T-helper 2 cell (primary cell): ENCODE measurements at places on chromosomes 7 and 10.

- no peak for DNase-seq
Measured at GRCh38 chr7:73830681-73831583, at the start of gene CLDN4. Gene CLDN4, plus strand, starts transcription at chr7:73830996. Its CDS starts 206 bp downstream, at chr7:73831202.

DNA sequence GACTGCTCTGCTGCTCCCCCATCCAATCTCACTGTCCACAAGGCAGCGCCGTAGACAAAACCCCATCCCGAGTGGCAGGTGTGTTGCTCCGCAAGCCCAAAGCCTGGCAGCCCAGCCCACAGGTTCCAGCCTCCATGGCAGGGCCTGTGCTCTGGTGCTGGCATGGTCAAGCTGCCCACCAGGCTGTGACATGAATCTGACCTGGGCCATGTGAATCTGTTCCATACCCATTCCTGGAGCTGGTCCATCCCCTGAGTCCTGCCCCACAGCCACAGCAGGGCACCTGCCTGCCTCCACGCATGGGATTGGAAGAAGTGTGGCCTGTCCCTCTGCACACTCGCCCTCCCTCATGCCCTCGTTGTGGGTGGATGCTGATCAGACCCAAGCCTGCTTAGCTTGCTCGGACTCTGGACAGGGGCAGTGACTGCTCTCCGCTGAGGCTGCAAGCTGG is 128.8 kb downstream of the PTPN20 start:
- no peak for DNase-seq

DNA sequence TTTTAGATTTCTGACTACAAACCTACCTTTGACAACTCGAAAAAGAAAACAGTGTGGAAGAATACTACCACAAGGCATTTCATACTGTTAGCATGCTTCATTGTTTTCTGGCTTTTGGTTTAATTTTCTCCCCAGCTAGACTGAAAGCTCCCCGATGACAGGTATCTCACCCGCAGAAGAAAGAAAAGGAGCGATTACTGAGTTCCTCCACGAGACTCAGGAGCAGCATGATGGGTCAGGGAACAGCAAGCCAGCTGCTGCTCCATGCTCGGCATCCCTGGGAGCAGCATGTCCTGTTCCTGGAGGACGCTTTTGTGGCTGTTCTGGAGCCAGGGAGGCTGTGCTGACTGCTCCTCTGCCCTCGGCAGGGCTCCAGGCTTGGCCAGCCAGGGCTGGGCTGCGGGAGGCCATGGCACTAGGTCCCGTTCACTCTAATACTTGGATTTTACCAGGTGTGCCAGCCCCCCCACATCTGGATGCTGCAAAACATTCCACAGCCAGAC is 133.4 kb downstream of the PRKAG2 start:
- no peak for DNase-seq

DNA sequence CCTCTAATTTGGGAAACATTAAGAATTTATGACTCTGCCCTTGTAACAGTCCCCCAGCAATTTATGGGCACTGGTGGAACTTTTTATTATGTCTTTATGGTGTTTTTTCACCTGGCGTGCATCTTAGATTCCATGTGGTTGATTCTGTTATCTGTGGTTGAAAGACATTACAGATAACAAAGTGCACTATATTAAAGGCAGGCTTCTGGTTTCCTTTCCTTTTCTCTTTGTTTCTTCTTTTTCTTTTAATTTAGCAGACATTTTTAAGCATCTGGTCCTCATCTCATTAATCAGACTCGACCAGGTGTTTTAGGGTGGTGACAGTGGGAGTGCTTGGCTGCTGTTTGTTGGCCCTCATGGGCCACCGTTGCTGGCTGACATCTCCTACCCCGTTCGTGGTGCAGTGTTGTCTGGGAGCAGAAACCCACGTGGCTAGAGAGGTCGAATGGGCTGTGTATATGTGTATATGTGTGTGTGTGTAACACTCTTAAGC is 77.4 kb downstream of the LRMDA start:
- no peak for DNase-seq

DNA sequence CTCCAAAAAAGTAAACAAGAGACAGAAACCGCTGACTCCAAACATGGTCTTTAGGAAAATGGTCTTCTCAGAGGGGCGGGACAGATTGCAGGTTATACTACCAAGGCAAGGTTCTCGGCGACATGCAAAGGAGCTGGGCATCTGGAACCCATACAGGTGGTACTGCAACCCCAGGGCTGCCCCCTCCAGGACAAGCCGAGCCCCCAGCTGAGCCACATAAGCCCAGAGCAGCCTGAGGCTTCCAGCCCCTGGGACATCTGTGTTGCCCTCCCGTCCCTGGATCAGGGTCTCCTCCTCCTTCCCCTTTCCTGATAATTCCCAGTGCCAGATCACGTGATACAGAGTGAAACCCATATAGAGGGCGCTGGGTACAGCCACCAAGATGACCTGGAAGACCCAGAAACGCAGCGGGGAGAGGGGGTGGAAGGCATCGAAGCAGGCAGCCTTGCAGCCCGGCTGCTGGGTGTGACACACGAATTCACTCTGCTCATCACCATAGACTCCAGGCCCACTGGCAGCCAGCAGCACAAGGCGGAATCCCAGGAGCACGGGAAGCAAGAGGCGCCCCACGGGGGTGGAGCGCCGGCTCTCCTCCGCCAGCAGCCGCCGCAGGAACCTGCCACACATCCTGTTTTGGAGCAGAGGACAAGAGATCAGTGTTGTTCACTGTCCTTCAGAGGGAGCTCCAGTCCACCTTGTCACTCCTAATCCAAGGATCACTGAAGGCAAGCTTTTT is at the start of gene GJC3:
TSS of gene GJC3 (minus strand) at position 627 of the 736 bp plus-strand sequence. CDS start at position 627, 0 bp downstream.
- DNase-seq: peak; percentile 60

DNA sequence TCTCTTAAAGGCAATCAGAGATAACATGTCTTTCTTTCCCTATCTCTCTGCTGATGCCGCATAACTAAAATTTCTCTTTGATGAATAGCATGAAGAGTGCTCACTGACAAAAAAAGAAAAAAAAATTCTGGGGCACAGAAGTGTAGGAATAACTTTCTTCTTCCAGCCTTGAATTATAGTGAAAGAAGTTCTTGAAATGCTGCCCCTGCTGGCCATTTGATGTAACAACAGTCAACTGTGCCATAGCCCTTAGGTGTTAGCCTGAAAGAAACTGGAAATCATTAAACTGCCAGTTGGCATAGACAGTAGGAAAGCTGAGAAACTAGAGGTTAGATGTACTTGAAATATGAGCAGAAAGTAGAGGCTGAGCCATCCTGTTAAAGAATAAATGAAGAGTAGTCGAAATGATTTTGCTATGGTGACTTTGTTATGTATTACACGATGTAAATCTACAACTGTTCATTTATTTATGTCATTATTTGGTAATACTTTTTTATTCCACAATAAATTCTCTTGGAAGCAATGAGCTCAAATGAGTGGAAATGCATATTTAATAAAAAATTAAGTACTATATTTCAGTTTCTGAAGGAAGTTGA is 48.3 kb upstream of the FAM171A1 start:
- peak; percentile 25 for DNase-seq

GRCh38 chr10:4661511-4662255 is 164.3 kb upstream of the AKR1E2 start:
- DNase-seq: no peak

DNA sequence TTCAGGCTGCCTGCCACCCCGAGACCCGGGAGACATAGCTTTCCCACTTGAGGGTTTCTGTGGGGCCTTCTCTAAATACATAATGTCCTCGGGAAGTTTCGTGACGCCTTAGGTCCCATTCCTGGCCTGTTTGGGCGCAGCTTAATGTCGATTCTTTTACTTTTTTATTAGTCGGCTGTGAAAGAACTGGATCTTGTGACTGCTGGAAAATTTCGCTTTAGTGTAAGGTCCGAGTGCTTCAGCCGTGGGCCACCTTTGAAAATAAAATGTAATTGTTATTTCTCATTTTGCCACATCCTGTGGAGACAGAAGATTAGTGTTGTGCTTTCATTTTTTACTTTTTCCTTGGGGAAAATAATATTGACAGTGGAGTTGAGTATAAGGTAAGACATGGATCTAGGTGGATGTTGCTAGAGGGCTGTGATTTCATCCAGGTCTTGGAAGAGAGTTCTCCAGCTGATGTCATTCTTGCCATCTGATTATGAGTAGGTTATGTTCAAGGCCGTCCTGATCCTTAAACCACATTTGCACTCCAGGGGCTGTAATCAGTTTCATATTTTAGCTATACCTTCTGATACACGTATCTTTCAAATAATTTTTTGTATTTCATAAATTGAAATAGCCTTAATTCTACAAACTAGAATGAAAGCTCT is 830 bp downstream of the RAB18 start:
- no peak for DNase-seq

DNA sequence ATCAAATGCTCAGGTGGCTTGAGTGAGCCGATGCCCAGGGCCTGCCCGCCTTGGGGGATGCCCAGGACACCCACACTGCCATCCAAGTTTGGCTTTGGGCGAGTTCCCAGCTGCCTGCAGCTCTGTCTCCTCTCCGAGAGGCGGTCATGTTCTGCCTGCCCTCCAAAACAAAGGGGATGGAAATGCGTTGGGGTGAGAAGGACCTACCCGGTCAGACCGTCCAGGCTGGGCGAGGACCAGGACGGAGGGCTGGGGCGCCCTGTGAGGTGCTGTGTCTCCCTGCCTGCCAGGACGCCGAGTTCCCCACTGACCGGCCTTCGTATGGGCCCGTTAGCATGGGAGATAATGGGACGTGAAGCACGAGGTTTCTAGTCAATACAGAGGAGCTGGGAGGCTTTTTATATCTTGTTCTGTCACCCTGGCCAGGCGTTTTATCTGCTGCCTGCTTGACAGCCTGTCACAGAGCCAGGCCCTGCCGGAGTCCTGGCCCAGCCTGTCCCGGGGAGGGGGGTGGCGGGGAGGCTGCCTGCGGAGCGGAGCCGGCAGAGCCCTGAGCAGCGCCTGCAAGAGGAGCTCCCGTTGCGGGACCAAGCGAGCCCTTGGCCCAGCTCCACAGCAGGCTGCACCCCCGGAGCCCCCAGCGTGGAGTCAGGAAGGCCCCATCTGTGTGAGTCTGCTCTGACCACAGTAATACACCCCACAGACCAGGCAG is 22.0 kb upstream of the ELFN1 start:
- no peak for DNase-seq

GRCh38 chr10:127619546-127620325 is 70.6 kb downstream of the NPS start:
- DNase-seq: no peak

DNA sequence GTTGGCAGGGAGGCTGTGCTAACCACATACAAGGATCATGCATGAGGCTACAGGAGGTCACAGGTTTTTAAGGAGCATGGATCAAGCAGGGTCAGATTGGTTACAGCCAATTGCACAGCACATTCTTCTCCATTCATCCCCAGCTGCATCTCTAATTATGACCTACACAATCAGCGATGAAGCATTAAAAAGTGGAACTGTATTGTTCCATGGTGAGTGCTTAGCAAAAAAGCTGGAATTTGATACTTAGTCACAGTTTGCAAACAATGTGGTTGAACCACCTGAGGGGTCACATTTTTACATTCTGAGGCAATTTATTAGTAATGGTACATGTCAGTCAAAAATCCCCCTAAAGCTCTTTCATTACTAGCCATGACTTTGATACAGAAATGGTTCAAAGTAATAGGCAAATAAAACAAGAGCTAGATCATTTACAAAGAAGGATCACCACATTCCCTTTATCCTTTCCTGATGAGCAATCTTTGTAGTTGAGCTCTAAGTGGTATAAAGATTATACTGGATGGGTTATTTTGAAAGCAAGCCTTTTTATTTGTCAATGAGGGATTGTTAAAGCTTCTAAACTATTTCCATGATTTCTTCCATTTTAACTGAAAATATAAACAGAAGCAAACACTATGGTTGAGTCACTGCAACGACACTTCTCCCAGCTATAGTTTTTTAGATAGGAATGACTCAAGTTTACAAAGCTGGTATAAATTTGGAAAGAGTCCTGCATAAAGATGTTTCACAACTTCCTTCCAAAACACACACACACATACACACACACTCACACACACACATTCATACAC is 217.8 kb upstream of the SEMA3A start:
- DNase-seq: no peak

DNA sequence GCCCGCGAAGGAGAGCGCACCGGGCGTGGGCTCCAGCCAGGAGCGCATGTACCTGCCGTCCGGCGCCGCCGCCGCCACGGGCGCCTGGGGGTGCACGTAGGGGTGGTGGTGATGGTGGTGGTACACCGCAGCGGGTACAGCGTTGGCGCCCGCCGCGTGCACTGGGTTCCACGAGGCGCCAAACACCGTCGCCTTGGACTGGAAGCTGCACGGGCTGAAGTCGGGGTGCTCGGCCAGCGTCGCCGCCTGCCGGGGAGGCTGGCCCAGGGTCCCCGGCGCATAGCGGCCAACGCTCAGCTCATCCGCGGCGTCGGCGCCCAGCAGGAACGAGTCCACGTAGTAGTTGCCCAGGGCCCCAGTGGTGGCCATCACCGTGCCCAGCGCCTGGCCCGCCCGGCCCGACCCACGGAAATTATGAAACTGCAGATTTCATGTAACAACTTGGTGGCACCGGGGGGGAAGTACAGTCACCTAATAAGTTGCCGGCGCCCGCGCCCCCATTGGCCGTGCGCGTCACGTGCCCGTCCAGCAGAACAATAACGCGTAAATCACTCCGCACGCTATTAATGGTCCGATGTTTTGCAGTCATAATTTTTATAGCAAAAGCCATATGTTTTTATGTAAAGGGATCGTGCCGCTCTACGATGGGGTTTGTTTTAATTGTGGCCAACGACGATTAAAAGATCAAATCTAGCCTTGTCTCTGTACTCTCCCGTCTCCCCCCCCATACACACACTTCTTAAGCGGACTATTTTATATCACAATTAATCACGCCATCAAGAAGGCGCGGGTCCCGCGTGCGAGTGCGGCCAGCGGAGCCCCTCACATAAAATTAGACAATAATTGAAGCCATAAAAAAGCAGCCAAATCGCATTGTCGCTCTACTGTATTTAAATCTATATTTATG is at the start of gene HOXA9:
TSS of gene HOXA9 (minus strand) at position 449 of the 907 bp plus-strand sequence. CDS start at position 369, 80 bp downstream.
- DNase-seq: no peak

GRCh38 chr7:78379148-78379547 is 580.6 kb downstream of the PHTF2 start:
- no peak for DNase-seq

GRCh38 chr7:105336009-105336408 is 52.7 kb downstream of the SRPK2 start:
- peak; percentile 31 for DNase-seq

- DNase-seq: no peak
Measured at GRCh38 chr7:105489409-105489808, 32.7 kb downstream of the PUS7 start.

DNA sequence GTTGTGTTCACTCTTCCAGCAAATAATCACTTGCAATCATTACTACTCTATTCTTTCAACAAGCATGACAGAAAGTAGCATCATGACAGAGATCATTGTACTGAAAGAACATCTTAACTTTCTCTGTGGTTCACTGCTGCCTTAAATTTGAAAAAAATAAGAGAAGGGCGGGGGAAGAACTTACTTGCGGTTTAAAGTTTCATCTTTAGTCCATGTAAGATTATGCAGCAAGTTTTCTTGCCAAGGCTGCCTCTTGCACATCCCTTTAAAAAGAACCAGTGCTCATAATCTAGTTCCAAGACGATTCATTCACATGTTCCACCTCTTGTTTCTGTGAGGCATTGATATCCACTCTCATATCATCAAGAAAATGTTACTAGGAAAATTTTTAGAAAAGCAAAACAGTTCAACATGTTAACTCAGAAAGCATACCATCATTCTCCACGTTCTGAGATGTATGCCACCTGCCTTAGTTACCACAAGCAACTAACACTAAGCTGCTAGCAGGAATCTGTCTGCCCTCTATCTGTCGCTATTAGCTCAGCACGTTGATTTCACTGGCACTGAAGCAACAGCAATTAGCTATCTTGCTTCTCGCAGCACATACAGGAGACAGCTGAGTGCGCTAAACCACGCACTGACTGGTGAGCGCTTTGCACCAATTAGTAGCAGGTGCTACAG is at the start of gene PCDH15:
TSS of gene PCDH15 (minus strand) at position 491 of the 681 bp plus-strand sequence. CDS start 136,969 bp downstream, outside the sequence.
- no peak for DNase-seq
